ENCODE measurements at places on chromosomes 16 and 17. TPM values are rescaled to one million over a fixed set of nuclear protein-coding genes. Genes with fewer than 3 reads are reported as not detected.

Gene CBFA2T3
- total RNA-seq: 0.64 TPM

Gene PDF
- total RNA-seq: 13.9 TPM

Gene MYO15A
- total RNA-seq: 2.2 TPM

DNA sequence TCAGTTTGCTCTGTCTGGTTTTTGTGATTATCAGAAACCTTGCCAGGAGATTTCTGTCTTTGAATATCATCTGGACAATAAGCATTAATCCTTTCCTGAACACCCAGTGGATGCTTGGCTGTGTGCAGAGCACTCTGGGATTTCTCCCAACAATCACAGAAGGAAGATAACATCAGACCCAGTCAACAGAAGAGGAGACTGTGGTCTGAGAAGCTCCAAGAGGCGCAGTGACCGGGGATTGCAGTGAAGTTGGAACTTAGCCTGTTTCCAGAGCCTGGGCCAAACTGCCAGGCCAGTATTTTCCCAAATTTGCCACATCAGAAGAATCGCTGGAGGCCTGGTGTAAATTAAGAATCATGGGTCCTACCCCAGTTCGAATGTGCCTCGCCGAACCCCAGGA is 264.7 kb downstream of the C16orf95 start:
- no peak for DNase-seq

DNA sequence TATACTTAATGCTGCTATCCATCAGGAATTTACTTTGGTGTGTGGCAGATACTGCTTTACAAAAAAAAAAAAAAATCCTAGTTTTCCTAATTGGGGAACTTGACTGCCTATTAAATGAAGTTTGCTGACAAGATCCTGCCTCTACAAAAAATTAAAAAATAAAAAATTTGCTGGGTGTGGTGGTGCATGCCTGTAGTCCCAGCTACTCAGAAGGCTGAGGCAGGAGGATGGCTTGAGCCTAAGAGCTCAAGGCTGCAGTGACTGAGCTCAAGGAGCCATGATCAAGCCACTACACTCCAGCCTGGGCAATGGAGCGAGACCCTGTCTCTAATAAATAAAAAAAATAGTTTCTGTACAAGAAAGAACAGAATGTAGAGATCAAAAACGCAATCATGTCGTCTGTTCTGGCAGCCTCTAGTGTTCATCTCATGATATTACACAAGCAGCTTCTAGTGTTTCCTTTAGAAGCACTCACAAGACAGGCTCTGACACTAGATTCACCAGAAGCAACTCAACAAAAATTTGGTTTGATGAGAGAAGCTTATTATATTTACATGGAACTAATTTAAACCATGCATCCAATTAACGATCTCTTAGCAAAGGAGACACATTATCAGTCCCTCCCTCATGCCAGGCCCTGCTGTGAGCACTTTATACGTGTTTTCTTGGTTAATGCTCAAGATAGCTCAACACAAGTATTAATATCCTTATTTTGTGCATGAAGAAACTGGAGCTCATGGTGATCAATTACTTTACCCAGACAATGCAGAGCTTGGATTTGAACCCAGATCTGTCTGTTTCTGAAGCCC is 6.8 kb upstream of the KRTAP17-1 start:
- DNase-seq: no peak

GRCh38 chr16:56382459-56382858 is 42.9 kb downstream of the AMFR start:
- no peak for DNase-seq

- no peak for DNase-seq
These were observed 4.9 kb upstream of the CBX4 start for GRCh38 chr17:79843816-79844800.

DNA sequence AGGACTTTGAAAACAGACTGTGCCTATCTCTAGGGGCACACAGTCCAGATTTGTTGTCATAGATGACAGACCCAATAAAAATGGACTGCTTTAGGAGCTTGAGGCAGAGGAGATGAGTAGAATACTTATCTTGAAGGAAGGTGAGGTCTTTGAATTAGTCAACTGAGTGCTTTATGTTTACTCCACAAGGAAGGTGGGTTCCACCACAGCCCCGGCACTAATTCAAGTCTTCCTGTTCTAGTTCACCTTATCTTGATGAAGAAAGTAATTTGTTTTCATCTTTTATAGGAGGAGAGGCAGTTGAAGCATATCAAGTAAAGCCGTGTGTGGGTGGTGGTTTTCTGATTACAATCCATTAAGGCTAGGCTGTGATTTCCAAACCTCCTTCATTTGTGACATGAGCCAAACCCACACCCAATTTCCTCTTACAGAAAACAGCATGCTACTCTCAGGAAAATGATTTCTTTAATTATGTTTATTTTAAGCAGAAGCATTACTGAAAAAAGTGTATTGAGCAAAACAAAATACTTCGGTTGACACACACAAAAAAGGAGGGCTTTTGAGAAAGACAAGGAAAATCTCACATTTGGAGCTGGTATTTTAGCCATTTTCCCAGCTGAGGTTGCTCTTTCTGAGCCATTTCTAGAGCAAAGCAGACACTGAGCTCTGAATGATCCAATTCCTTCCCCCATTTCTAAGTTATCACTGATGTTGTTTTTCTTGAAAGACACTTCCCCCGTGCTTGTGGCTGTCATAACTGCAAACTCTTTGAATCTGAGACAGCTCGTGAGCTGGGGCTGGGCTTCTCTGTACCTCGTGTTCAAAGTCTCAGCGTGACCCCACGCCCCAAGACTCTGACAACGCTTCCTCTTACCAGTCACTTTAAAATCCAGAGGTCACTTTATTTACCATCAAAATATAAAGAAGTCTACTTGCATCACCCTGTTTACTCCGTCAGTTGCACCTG is 35.4 kb downstream of the CDRT15 start:
- DNase-seq: no peak

DNA sequence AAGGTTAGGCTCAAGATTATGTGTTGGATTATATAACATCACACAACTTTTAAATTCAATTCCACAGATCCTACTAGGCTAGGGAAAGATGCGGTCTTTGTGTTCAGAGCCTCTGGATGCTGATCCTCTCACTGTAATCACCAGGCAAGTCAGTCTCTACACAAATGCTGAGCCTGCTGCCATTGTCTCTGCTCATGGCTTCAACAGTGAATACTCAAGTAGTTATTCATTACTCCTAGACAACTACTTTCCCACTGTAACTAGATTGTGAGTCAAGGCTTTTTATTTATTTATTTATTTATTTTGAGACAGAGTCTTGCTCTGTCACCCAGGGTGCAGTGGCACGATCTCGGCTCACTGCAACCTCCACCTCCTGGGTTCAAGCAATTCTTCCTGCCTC is 15.8 kb upstream of the NDUFAB1 start:
- DNase-seq: no peak

DNA sequence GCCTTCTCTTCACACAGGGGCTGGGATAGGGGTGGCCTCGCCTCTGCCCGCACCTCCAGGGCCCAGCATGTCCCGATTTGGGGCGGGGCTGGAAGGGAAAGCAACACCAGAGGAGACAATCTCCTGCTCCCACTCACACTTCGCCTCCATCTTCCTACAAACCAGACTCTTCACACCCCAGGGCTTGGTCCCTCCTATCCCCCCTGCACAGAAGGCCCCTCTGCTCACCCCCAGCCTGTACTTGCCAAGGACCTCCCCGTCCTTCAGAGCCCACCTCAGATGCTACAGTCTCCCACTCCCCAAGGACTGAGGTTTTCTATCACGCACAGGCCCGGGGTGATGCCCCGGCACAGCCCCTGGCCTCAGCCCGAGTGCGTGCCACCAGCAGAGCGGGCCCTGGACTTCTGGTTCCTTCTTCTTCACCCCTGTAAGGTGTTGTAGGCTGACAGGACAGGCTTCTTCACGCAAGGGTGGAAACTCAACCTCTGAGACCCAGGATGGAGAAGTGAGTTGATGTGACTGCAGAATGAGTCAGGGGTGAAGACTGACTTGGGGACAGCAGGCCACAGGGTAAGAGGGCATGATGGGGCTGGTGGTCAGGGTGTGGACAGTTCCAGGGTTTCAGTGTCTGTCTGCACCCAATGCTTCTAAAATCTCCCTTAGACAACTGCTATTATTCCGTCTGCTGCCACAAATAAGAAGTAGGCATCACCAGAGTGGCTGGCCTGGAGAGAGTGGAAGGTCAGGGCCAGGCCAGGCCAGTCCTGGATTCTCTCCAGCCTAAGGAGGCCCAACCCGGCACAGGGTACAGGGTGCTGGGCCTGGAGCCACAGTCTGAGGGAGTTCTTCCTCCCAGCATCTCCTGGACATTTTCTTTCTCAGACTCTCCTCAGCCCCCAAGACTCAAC is 2.5 kb downstream of the ITGAE start:
- DNase-seq: no peak
